ENCODE measurements at places on chromosomes 3 and 15.

DNA sequence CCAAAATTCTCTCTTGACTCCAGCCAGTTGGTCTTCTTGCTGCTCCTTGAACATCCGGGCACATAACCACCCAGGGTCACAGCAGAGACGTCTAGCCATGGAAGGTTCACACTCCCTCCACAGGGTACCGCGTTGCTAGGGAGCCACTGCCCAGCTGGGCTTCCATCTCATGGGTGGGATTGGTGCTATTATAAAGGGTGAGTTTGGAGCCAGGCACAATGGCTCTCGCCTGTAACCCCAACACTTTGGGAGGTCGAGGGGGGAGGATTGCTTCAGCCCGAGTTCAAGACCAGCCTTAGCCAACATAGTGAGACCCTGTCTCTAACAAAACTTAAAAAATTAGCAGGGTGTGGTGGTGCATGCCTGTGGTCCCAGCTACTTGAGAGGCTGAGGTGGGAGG, 17.5 kb upstream of the SKOR1 start:
- DNase-seq = no peak

- DNase-seq = no peak
Measured at GRCh38 chr3:24943961-24944360, 449.3 kb upstream of the THRB start.

GRCh38 chr3:188947401-188948280, 224.1 kb upstream of the TPRG1 start:
- DNase-seq = peak; percentile 93

GRCh38 chr3:141412936-141413354, 44.6 kb downstream of the ZBTB38 start:
- DNase-seq = no peak

- no peak for DNase-seq
Measured at GRCh38 chr3:125351814-125352456, 23.2 kb downstream of the ZNF148 start.

- DNase-seq = peak; percentile 56
Measured at GRCh38 chr15:34721802-34722438, 32.9 kb downstream of the GJD2 start.

DNA sequence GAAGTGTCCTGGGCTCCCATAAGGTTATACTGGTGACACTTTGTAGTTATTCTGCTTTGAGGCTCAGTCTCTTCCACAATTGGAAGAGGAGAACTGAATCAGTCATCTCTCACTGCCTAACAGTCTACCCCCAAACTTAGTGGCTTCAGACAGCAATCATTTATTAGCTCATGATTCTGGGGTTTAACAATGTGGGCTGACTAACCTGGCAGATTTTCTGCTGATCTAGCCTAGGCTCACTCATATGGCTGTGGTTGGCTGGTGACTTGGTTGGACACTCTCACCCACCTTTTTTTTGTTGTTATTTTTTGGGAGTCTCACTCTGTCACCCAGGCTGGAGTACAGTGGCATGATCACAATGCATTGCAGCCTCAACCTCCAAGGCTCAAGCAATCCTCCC, 7.1 kb downstream of the GPD1L start:
- DNase-seq = no peak

All from NCI-H2171 (cell line).